Mucosa of descending colon (tissue), 3 donors: ENCODE measurements at places on chromosomes 5 and 9. TPM values are rescaled to one million over a fixed set of nuclear protein-coding genes. Genes with fewer than 3 reads are reported as not detected.

DNA sequence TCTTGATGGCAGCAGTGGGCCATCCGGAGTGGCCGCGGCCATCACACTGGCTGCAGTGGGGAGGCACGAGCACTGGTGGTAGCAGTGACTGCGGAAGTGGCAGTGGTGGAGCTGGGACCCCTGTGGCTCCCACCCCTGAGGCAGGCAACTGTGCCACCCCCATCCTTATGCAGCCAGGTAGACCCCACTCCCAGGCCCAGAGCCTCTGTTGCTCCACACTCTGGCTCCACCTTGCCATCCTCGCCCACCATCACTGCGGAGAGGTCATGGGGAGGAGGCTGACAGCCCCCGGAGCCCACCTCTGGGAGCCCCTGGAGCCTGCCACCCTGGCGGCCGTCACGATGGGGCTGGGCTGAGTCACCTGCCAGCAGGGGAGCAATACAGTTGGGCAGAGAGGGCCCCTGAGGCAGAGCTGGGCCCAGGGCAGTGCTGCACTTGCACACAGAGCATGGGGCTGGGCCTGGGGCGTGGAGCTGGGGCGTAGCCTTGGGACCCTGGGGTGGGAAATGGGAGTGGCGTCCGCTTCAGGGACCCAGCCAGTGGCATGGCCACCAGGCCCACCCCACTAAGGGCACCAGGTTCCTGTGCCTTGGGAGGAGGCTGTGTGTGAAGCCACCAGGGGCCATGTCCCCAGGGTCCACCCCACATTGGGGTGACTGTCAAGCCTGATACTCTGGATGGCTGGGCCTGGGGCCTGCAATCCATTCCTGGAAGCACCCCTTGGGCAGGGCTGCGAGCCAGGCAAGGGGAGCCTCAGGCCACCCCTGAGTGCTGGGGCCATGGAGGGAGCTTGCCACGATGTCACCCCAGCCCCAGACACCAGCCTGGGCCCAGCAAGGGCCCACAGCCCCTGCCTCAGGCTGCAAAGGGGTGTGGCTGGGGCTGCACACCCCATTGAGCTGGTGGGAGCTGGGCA is 7.7 kb downstream of the AMBP start:
- no peak for DNase-seq

DNA sequence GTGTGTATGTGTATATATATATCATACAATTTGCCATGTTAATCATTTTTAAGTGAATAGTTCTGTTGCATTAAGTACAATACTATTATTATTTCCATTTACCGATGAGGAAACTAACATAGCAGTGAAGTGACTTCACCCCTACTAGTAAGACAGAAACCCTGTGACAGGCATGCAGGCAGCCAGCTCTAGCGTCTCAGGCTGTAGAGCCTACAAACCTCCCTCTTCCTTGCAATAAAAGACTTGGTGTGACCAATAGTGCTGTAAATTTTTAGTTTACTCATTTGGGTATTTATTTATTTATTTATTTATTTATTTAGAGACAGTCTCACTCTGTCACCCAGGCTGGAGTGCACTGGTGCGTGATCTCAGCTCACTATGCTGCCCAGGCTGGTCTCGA is 24.7 kb downstream of the FNBP1 start:
- DNase-seq: no peak

DNA sequence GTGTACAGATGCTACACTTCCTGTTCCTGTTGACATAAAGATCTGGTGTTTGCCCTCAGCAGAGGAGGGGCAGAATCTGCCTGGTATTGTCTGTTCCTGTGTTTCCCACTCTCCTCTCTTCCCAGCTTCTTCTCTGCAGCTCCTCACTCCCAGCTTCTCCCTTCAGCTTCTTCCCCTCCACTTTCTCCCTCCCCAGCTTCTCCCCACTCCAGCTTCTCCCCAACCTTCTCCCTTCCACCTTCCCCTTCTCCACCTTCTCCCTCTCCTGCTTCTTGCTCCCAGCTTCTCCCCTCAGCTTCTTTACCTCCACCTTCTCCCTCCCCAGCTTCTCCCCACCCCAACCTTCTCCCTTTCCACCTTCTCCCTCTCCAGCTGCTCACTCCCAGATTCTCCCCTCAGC is 148.9 kb upstream of the IRX2 start:
- no peak for DNase-seq

GRCh38 chr9:72524820-72525540 is 3.6 kb downstream of the TMC1 start:
- no peak for DNase-seq

- DNase-seq: no peak
Measured at GRCh38 chr9:108386032-108386431, 469.8 kb downstream of the ACTL7B start.

DNA sequence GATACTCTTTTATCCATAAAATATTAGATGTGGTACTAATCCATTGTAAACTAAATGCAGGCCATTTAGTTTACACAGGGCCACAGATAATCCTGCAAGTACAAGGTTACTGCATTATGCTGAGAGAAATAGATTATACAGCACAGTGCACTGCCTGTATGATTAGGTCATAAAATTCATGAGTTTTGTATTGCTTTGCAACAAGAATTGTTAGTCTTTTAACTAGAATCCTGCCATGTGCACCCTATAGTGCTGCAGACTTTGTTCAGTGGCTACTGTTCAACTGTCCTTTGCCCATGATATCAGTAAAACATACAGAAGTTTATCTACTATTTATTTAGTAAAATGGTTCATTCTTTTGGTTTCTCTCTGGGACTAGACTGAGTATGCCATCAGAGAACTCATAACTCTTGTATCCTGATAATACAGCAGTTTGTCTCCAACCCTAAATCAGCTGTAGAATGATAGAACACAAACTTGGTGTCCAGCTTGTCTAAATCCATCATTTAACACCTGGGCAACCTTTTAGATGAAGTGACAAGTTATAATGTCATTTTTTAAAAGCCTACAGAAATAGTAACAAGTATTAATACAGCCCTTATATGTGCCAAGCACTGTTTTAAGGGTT is 291.2 kb downstream of the TMEM167A start:
- peak; percentile 10 for DNase-seq

DNA sequence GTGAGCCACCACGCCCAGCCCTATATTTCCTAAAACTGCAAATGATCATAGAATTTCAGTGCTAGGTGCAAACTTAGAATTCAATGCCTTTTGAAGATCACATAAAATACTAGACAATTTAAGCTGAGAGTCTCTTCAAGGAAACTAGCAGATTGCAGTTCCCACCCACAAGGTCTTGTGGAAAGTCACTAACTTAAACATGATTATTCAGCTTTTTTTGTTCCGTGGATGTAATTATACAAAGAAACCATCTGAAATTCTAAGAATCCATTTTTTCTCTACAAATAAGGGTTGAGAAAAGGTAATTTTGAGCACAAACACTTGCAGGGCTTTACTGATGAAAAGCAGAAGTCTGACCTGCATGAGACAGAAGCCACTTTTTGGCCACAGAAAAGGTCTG is 4.5 kb upstream of the LHFPL2 start:
- DNase-seq: no peak

DNA sequence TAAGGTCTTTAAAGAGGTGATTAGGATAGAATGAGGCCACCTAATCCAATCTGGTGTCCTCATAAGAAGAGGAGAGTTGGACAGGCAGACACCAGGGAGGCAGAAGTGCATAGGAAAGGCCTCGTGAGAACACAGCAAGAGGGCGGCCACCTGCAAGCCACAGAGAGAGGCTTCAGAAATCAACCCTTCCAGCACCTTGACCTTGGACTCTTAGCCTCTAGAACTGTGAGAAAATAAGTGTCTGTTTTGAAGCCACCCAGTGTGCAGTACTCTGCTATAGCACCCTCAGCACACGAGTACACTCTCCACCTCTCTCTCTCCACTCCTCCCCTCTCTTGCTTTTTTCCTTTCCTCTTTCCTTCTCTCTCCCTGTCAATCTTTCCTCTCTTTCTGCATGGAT is 26.8 kb downstream of the NIPAL4 start:
- DNase-seq: no peak

- peak; percentile 94 for DNase-seq
Measured at GRCh38 chr9:127802576-127803443, at the start of gene FPGS. TSS of gene FPGS (plus strand) at chr9:127802882. CDS start at chr9:127802925, 43 bp downstream.

DNA sequence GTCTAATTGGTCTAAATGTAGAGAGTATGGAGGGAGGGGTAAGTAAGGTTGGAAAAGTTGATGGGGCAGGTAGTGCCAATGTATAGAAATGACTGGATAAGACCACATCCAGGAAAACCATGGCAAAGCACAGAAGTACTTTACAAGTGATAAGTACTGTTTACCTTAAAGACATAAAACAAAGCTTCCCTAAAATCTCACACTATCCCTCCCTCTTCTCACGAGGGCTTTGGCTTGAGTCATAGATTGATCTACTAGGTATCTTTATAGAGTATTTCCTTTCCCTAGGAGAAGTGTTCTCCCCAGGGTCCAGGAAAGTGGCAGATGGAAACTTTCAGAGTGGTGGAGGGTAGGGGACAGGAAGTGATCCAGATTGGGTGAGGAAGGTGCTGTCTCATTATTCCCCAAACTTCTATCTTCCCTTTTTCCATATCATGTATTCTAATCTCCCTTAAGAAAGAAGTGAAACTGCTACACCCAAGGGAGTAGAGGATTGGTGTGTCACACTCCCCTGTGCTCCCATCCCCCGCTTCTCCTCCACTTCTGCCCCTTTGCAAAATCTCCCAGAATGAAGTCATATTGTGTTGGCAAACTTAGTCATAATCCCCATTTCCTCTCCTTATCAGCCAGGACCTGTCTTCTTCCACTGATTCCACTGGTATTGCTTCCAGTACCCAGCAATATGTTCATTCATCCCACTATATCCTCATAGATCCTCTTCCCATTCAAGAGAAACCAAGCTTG is 14.6 kb downstream of the IL33 start:
- no peak for DNase-seq

GRCh38 chr5:135208903-135209721 is 175.1 kb upstream of the PITX1 start:
- peak; percentile 24 for DNase-seq

- no peak for DNase-seq
Measured at GRCh38 chr5:43572357-43572756, 15.5 kb upstream of the PAIP1 start.

GRCh38 chr9:134895908-134896833 is 15.6 kb downstream of the FCN2 start:
- no peak for DNase-seq

GRCh38 chr5:37892586-37892985 is 52.7 kb upstream of the GDNF start:
- no peak for DNase-seq

DNA sequence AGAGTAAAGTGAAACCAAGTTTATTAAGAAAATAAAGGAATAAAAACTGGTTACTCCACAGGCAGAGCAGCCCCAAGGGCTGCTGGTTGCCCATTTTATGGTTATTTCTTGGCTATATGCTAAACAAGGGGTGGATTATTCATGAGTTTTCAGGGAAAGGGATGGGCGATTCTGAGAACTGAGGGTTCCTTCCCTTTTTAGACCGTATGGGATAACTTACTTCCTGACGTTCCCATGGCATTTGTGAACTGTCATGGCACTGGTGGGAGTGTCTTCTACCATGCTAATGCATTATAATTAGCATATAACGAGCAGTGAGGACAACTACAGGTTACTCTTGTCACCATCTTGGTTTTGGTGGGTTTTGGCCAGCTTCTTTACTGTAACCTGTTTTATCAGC is 323.9 kb upstream of the PTGER4 start:
- no peak for DNase-seq

GRCh38 chr9:18857334-18857733 is 175.7 kb downstream of the SAXO1 start:
- DNase-seq: no peak

DNA sequence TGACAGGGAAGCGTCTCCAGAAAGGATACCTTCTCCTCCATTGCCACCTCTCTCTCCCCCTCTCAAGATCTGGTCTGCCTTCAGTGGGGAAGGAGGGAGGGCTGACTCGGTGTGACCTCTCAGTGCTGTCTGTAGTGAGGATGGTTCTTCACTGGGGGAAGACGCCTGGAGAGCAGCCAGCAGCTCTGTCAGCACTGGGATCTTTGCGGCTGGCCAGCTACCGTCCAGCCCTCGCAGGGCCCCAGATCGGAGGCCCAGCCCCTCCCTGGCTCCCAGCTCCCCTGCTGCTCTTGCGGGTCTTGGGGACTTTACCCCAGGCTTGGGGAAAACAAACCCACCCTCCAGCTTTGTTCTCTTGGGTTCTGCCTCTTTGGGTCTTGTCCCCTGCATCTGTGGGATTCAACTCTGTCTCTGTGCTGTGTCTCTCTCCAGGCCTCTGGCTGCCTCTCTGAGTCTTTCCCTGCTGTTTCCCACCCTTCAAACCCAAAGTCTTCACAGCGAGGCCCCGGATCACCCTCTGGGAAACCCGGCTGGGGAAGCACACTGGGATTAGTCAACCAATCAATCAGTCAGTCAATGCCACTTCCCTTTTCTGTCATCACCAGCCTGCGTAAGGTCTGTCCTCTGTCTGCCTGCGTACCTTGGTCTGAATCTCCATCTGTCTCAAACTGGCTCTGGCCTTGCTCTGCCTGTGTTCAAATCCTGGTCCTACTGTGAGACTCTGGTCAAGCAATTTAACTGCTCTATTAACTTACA is 23.0 kb downstream of the FGF18 start:
- DNase-seq: no peak

- DNase-seq: no peak
Measured at GRCh38 chr9:111094958-111095357, 56.7 kb upstream of the LPAR1 start.

- DNase-seq: no peak
Measured at GRCh38 chr5:61438298-61438970, 106.4 kb downstream of the ZSWIM6 start.

- no peak for DNase-seq
Measured at GRCh38 chr5:177546258-177546741, 8.1 kb downstream of the FAM193B start.

DNA sequence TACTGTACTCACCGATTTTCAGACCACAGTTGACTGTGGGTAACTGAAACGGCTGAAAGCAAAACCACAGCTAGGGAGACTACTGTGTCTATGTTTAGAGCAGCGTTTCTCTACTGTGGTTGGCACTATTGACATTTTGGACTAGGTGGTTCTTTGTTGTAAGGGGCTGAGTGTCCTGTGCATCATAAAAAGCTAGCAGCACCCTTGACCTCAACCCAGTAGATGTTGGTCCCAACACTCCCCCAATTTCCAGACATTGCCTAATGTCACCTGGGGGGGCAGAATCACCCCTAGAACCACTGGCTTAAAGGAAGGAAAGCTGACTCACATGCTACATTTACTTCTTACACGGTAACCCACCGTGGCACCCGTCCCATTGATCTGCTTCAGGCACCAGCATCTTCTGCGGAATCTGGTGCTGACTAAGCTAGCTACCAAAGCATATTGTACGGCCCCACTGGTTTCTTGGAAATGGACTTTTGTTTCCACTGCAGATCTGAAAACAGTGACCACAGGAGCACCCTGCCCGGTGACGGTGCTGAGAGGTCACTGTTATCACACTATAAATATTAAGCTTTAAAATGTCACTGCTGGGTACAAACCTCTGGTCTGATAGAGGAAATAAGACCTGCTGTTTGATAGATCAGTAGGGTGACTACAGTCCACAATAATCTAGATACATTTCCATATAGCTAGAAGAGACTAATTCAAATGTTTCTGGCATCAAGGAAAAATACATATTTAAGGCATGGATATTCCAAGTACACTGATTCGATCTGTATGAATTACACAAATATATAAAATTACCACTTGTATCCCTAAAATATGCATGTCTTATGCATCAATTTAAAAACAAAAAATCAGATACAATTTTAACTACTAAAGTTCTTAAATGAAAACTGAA is 151.4 kb downstream of the HSD17B3 start:
- DNase-seq: no peak

Gene RETREG1
- total RNA-seq: 54.1 TPM

Gene ENTPD8
- total RNA-seq: 36.7 TPM

Gene GADD45G
- total RNA-seq: 5.4 TPM

Gene FRRS1L
- total RNA-seq: 0.96 TPM

Gene TRIM7
- 3.9 TPM for total RNA-seq

Gene CD274
- 3.4 TPM for total RNA-seq

Gene OR2Y1
- not detected for total RNA-seq

Gene C6
- 1.4 TPM for total RNA-seq

Gene ALDH1A1
- total RNA-seq: 84.1 TPM
